AG04449 (cell line): ENCODE measurements at places on chromosomes 12 and 14.

- no peak for DNase-seq
Measured at GRCh38 chr12:50609292-50609874, 104.6 kb downstream of the DIP2B start.

DNA sequence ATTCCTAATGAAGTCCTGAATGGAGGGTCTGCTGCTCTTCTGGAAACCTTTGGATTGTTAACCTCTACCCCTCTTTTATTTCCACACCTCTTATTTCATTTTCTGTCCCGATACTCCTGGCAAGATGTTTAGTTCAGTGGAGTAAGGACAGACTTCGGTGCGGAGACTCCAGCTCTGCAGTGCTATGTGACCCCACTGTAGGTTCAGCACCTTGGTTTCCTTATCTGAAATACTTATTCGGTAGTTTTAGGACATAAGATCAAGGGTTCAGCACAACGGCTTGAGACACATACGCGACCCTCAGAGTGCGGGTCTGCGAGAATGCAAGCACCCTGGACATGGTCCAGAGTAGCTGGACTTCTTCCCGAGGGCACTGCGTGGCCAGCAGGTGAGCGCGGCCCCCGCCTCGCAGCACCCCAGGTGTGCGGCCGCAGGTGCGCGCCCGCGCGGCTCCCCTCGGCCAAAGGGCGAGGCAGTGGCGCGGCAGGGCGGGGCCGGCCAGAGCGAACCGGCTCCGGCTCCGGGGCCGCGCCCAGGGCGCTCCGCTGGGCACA, 465 bp upstream of the FGD4 start:
- DNase-seq: no peak

GRCh38 chr12:130127912-130128789, 34.1 kb upstream of the FZD10 start:
- no peak for DNase-seq

DNA sequence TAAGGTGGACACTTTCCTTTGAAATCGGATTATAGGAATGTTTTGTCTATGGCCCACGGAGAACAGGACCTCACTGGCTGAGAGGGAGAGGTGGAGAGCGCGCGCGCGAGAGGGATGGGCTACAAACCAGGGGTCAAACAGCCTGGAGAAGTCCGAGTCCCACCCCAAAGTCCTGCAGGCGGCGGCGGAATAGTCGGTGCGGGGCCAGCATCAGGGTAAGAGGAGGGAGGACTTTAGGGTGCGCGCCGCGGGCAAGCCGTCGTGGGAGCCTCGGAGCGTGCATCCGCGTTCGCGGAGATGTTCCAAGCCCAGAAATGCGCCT, 3.3 kb upstream of the HOXC8 start:
- no peak for DNase-seq

GRCh38 chr12:49899286-49899843, 4.3 kb downstream of the FAIM2 start:
- no peak for DNase-seq

GRCh38 chr12:95412482-95413311, 61.3 kb upstream of the METAP2 start:
- peak; percentile 96 for DNase-seq

DNA sequence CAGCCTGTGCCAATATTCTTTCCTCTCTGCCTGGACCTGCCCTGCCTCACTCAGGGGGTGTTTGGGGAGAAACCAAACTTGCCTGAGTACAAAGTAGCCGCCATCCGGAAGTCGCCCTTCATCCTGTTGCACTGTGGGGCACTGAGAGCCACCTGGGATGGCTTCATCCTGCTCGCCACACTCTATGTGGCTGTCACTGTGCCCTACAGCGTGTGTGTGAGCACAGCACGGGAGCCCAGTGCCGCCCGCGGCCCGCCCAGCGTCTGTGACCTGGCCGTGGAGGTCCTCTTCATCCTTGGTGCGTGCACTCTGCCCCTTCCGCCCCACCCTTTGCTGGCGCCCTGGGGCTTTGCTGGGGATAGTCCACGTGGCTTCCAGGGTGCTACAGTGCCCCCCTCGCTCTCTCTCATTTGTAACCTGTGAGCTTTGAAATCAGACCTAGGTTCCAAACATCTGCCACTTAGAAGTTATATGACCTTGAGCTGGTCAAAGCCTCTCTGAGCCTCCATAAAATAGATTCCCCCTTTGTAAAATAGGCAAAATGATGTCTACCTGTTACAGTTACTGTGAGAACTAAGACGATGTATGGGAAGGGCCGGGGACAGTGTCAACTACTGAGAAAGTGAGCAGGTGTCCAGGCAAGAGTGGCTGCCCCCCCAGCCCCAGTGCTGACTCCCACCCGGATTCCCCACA, 4.5 kb downstream of the KCNH3 start:
- no peak for DNase-seq

DNA sequence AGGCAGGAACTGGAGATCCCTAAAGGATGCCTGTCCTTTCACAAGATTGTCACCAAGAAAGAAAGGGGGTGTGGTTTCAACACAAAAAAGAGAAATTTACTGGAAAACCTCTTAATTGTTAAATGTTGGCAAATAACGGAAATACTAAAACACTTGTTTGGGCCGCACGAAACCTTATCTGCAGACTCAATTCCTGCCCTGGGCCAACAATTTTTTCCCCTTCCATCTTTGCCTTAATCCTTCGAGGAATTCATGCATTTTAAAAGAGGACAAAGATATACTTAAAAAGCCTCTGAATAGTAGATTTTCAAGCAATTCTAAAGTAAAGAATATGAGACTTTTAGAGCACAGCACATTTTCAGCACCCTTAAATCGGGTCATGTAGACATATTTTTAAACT, 366.2 kb downstream of the DUSP6 start:
- DNase-seq: no peak

- no peak for DNase-seq
Measured at GRCh38 chr14:69204753-69205152, 13.5 kb downstream of the EXD2 start.
